ENCODE measurements at places on chromosomes 3 and 15.

DNA sequence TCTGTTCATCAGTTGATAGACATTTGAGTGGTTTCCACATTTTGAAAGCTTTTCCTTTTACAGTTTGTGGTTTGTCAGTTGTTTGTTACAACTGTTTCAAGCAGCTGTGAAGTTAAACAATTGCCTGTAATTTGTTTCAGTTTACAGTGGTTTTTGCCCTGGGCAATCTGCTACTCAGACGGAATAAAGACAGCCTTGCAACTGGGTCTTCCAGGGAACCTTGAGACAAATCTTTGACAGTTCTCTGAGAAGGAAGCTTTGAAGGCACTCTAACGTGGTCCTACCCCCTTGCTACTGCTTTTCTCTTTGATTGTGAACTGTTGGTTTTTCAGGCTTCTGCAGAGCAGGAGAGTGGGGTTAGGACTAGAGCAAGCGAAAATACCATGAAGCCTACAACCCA, 28.0 kb downstream of the LRRC28 start:
- no peak for DNase-seq

GRCh38 chr15:88799341-88799740, 3.9 kb upstream of the ACAN start:
- DNase-seq: no peak

DNA sequence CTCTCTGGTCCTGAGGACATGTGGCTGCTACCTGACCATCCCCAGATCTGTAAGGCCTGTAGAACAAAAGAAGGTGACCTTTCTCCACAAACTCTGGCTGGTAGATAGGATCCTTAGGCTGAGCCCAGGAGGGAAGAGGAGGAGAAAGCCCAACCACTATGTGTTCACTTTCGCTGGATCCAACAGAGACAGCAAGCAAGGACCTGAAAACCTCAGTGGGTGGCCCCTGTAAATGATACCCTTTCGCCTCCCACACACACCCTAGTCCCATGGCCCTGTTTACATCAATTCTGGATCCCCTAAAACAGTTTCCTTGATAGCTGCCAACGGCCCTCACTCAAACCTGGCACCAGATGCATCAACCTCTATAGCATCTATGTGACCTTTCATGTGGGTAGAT, 22.4 kb downstream of the CCDC12 start:
- DNase-seq: no peak

GRCh38 chr3:186359078-186359477, 3.0 kb downstream of the DGKG start:
- DNase-seq: no peak

GRCh38 chr15:39400821-39401550, 179.9 kb upstream of the THBS1 start:
- DNase-seq: no peak

DNA sequence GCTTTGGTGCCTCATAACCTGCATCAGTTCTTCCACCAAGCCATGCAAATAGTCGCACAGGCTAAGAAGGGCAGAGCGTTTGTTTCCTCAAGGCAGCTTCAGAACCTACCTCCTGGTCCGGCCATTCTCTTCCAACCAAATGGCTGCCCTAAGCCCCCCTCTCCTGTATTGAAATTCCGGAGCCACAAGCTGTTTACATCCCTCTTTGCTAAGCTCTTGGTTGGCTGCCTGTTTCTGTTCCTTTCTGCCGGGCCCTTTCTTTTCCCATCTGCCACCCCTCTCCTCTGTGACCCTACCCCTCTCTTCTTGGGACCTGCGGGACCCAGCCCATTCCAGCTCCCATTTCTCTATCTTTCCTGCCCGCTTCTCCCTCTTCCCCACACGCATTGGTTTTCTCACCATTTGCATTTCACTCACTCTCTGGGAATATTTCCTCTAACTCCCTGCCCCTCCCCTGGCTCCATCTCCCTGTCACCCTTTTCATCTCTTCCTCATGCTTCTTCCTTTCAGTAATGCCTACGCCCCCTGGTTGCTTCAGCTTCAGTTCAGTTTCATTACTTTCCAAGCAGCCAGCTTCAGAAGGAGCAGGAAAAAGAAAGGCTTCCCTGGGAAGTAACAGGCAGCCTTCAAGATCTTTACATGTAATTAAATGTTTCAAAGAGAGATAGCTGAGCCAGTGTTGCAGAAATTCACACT, 113.5 kb downstream of the RAB11A start:
- DNase-seq: no peak

GRCh38 chr15:90872486-90873184, 4.2 kb downstream of the FURIN start:
- DNase-seq: no peak

GRCh38 chr3:13193320-13194284, 120.4 kb upstream of the IQSEC1 start:
- DNase-seq: no peak

GRCh38 chr3:102483556-102483955, 48.7 kb downstream of the ZPLD1 start:
- DNase-seq: no peak

GRCh38 chr15:85500060-85500708, 119.8 kb downstream of the AKAP13 start:
- no peak for DNase-seq

GRCh38 chr15:71629781-71630474, 180.4 kb upstream of the NR2E3 start:
- DNase-seq: no peak

DNA sequence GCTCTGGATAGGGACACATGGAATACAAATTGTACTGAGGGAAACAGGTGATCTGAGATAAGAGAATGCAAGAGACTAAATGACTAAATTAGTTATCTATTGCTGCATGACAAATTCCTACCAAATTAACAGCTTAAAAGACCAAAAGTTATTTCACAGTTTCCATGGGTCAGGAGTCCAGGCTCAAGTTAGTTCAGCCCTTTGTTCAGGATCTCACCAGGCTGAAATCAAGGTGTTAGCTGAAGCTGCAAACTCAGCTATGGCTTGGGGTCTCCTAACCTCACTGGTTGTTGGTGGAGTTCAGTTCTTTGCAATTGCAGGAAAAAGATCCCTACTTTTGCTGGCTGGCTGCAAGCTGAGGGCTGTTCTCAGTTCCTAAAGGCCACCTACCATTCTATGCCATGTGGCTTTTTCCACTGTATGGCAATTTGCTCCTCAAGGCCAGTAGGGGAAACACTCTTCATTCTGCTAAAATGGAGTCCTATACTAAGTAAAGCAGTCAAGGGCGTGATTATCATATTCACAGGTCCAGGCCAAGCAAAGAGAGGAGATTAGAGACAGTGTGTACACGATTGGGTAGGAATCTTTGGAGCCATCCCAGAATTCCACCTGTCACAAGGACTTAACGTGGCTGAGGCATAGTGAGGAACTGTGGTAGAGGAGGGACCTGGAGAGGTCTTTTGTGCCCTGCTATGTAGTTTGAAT, 53.7 kb downstream of the THRB start:
- DNase-seq: no peak

DNA sequence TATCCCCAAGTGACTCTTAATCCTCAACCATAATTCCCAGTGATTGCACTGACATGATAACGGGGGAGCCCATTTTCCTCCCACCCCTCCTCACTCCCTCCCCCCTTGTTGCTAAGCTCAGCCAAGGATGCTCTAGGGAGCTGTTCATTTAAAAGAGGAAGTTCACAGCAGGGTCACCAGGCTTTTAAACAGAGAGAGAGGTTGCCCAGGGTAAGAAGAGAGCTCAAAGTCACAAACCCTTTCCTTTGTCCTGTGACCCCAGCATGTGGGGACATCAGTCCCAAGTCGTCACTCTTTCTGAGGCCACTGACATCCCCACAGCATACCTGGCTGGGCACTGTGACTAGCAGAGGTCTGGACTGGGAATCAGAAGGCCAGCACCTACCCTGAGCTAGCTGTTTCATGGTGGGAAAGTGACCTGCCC, 144.1 kb downstream of the RORA start:
- peak; percentile 12 for DNase-seq

DNA sequence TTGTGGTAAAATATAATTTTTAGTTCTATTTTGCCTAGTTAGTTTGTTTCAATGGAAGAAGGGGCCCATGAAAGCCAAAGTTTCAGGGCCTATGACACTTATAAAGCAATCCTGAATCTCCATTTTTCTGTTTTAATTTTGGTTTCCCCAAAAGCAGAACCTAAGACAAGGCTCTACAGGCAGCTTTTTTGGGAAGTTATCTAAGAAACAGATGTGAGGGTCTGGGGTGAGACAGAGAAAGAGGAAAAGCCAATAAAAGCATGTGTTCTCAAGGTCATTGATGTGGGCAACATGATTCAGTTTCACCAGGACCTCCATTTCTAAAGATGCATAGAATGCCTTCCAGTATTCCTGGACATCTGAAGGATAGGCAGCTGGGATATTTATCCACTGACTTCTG, 598.5 kb downstream of the PDCD6IP start:
- no peak for DNase-seq

- no peak for DNase-seq
These were observed 2.6 kb downstream of the SMAD3 start for GRCh38 chr15:67067930-67068551.

DNA sequence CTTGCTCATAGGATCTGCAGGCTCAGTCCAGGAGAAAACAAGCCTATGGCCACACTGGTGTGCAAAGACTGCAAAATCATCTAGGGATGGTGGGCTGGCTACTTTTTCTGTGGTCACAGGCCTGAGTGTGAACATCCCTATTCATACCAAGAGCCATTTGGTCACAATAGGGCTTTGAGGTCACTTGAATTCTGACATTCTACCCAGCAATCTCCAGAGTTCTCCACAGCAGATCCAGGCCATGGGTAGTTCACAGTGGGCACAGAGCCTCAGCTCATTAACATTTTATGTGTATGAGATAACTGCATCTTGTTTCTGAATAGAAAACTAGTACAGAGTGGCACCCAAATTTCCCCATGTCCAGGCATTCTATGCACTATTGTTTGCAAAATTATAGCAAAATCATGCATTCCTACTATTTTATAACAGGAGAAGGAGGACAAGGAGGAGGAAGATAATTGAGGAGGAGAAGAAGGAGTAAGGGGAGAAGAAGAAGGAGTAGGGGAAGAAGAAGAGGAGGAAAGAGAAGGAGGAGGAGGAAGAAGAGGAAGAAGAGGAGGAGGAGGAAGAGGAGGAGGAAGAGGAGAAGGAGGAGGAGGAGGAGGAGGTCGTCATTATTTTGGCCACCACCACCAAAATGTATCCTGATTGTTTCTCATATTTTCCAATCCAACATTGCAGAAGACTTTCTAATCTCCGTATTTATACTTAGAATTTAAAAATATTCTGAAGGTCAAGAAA, 129.0 kb downstream of the SEMA6D start:
- DNase-seq: no peak

DNA sequence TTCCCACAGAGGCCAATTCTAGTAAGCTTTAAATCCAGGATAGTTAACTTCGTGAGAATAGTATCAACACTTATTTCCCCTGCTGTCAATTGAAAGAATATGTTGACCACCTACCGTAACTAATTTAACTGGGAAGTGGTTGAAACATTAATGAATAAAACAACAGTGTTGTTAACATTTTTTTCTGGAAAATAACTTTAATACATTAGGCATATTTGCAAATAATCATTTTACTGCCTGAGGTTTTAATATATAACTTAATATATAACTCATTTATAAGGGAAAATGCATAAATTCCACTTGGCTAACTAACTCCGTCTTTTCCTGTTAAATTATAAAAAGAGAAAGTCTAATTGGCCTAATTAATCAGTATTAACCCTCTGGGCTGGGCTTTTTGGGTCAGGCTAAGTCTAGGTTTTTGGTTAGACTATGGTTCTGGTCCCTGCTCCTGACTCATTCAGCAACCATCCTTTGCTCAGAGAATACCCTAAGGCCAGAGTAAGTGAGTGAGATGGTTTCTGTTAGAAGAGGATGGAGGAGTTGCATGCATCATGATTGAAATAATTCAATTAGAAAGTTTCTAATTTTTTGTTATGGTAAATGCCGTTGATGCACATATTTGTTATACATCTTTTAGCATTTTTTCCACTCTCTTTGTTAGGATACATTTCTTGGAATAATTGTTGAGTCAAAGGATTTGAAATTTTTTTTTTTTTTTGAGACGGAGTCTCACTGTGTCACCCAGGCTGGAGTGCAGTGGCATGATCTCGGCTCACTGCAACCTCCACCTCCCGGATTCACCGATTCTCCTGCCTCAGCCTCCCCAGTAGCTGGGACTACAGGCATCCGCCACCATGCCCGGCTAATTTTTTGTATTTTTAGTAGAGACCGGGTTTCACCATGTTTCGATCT, 10.8 kb upstream of the SKIL start:
- no peak for DNase-seq

- no peak for DNase-seq
These were observed 39.6 kb upstream of the PDCD6IP start for GRCh38 chr3:33758864-33759263.

DNA sequence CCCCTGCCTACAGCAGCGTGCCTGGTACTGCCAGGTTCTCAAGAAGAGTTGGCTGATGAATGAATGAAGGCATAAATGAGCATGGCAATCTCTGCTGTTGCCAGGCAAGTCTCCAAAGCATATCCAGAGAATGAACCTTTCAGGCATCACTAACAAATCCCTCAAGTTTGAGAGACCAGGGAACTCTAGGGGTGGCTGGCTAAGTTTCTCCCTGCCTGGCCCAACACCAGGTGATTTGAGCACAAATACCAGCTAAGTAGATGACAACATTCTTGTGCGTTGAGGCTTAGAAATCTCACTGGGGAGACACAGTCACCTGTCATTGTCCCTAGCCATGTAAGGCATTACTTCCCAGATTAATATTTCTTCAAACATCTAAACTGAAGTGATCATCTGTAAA, 81.4 kb upstream of the PTX3 start:
- DNase-seq: no peak

DNA sequence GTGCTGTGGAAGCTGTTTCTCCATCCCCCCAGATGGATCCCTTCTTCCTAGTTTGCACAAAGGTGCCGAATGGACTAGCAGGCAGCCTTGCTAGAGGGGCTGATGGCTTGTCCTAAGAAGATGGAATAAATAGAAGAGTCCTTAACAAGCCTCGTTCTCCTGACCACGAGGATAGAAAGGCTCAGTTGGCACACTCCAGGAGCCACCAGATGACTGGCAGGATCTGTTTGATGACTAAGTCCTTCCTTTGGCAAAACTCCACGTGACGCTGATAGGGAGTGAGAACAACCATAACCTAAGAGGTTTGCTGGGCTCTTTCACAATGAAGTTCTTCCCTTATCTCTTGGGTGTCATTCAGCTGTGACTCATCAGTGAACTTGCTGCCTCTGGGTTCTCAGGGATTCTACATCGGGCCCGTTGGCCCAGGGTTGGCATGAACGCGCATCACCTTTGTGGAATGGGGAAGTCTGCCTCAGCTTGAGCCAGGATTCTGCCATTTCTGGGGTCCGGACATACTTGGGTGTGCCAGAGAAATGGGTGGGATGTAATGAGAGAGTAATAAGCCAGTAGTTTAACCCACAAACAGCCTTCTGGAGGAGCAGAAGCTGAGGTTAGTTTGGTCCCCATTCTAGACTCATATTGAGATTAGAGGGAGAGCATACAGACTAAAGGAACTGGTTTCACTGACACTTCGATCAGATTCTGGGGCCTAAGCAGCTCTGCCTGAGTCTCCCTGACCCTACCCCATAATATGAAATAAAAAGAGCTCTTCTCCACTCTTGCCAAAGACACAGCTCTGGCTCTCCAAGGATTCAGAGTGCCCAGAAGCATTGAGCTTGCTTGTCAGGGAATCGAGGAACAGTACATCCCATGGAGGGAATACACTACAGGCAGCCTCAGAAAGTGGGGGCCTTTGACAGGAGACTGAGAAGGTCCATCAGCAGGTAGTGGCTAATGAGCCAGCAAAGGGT, 2.0 kb upstream of the MELTF start:
- peak; percentile 58 for DNase-seq

GRCh38 chr3:70990723-70991122, 592.8 kb downstream of the FOXP1 start:
- DNase-seq: no peak

- no peak for DNase-seq
These were observed 42.6 kb downstream of the MYZAP start for GRCh38 chr15:57634290-57634689.

All from GM06990 (cell line).